ENCODE measurements at places on chromosomes 1 and 21.

- DNase-seq: no peak
Observed at GRCh38 chr1:67687198-67687545, 2.2 kb downstream of the GADD45A start.

DNA sequence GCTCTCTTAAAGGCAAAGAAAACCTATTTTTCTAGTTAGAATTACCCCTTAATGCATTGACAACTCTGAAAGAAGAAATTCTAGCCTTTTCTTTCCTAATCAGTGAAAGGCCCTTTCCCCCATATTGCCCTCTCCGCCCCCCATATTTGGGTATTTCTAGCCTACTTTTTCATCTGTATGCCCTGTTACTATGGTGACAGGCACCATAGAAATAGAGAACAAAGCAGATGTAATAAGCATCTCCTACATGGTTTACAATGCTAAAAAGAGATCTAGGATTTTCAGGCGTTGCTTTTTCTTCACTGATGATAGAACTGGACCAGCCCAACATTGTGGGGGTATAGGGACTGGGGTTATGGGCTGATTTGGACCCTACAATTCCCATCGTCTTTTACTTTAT, 14.5 kb downstream of the LRRC8B start:
- no peak for DNase-seq

DNA sequence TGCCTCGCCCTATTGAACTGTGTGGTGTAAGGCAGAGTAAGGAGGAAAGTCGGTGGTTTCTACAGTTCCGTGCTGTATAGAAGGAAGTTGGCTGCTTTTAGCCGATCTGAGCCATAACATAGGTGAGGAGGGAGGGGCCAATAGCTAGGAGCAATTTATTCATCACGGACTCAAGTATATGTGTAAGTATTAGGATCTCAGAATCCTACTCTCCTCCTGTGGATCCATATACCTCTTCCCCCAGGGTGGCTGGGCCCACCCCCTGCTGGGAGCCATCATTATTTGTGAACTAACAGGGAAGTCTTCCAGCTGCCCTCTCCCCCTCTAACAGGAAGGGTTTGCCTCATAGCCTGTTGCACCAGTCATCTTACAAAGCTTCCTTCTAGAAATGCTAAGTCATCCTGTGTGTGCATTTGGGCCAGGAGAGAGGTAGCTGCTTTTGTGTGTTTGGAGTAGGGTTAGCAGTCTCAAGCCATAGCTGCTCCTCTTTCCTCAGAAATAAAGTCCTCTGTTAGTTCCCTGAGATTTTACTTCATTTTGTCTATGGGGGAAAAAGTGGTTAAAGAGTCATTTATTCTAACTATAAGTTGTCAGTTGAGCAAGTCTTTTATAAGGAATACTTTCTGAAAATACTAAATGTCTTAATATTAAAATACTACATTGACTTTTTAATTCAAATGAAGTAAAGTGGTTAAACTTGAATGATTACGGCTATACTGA, 14.9 kb upstream of the CENPS start:
- DNase-seq: no peak

DNA sequence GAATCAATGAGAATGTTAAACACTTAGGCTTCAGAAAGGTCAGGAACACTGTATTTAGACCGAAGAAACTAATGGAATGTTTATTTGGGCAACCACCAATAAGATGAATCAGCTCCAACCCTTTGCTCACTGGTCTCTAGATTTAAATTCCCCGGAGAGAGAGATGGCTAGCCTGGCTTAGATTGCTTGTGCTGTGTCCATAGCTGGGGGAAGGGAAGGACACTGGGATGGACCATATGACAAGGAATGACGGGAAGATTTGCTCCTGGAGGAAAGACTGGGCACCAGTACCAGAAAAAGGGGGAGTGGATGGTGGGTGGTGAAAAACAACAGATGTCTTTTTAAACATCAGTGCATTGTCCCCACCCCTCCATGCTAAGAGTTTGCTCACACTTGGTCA, 426.6 kb downstream of the DUSP10 start:
- DNase-seq: no peak

GRCh38 chr1:12593621-12594066, 24.4 kb downstream of the DHRS3 start:
- DNase-seq: no peak

- no peak for DNase-seq
Observed at GRCh38 chr1:32311709-32312393, 20.0 kb downstream of the HDAC1 start.

DNA sequence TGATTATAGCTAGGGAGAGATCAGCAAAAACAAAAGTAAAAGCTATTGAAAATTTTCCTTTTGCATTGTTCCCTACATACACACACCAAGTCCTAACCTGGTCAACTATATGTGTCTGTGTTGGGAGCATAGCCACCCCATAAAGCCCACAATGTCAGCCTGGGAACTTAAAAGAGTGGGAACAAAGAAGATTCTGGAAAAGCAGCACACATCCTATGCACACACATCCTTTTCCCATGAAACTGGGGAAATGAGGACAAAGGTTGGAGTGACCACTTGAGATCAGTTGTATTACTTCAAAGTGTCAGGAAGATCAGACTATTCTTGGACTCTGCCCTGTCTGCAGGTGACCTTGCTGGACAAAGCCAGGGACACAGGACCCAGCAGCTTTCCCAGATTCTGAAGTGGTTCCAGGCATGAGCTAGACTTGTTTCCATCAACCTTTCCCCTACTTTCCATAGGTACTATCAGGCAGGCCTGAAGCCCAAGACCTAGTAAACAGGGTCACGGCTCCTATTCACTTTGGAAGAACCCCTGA, 15.9 kb downstream of the TXNIP start:
- peak; percentile 65 for DNase-seq

- DNase-seq: no peak
Observed at GRCh38 chr1:160608057-160608456, 28.8 kb upstream of the CD84 start.

DNA sequence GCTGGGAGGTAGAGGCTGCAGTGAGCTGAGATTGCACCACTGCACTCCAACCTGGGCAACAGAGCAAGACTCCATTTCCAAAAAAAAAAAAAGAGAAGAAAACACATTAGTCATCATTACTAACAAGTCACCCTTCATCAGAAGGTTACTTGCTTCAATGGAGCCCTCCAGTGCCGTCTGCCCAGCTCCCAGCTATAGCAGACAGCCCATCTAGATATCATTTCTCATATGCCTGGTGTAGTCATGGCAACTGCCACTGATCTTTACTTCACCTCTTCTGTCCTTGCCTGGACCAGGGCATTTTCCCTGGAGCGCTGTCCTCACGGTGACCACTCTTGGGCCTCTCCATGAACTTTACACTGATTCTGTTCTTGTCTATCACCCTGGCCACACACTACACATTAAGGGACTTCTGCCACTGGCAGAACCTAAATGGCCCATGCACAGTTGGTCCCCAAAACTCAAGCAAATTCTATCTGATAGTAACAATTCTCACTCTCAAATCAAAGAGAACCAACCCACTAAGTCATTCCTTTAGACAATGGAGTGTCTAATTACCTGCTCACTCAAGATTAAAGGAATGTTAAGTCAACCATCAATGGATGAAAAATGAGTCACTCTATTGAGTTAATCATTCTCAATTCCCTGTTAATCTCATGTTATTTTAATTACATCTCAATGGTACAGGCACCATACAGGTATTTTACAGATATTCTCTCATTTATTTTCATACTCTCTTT, 12.9 kb downstream of the GPA33 start:
- DNase-seq: no peak

DNA sequence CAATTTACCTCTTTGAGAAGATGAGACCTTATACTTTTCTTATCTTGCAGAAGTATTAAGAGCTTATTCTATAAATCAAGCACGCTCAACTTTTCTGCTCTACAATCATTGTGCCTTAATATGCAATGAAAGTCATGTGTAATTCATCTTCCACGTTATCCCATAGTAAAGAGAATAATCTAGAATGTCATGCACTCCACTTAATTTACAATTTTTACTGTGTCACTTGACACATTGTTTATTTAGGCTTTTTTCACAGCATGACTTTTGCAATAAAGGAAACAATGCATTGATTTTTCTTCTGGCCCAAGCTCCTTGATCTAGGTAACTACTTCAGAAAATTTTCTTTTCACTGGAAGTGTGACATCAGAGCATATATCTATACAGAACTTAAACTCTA, 290.9 kb downstream of the HHIPL2 start:
- no peak for DNase-seq
